Retina (tissue), 1 donor: ENCODE measurements at places on chromosomes 6 and 20.

DNA sequence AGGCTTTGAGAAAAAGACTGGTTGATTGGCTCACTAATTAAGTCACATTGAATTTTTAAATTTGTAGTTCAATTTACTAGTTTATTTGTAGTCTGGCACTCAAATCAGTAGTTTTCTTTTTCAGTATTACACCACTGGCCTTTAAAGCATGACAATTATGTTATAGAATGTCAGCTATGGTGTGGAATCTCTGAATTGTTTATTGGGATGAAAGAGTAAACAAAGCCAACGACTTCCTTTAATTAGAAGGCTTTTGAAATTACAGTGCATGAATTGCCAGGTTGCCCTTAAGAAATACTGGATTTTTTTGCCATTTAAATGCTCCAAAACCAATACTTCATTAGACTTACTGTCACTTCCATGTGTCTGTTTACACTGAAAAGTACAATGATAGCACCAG, 426.9 kb upstream of the RNF217 start:
- no peak for DNase-seq

DNA sequence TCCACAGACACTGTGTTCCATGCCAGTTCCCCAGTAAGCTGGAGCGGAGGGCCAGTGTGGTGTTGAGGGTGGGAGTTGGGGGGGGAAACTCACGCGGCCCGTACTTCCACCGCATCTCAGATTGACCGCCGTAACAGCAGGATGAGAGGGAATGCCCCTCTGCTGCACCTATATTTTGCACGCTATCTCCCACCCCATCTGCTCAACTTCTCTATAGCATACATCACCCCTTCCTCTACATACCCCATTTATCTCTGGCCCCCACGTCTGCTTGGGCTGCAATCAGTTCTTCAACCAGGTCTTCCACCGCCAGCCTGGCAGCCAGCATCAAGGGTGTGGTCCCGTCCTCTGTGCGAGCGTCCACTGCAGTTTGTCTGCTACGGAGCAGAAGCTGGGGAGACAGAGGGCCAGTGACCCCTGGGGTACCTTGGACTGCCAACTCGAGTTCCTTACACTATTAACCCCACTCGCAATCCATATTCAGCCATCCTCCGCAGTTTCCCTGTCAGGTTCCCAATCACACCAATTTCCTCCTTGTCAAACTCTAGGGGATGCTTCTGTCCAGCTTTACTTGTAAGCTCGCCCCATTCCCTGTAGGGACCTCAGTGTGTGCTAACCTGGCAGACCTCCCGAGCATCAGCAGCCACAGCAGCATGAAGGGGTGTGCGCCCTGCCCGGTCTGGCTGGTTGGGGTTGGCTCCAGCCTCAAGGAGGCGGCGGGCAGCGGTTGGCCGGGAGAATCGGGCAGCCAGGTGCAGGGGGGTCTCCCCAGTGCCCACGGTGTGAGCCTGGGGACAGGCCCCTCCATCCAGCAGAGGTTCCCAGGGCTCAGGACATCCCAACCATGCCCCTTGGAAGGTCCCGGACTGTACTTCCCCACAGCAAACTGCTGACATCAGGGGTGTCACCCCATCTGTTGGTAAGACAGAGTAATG, 4.5 kb upstream of the GPSM3 start:
- DNase-seq = peak; percentile 77

- no peak for DNase-seq
Measured at GRCh38 chr6:63567966-63568365, 4.3 kb upstream of the LOC128125822 start.

DNA sequence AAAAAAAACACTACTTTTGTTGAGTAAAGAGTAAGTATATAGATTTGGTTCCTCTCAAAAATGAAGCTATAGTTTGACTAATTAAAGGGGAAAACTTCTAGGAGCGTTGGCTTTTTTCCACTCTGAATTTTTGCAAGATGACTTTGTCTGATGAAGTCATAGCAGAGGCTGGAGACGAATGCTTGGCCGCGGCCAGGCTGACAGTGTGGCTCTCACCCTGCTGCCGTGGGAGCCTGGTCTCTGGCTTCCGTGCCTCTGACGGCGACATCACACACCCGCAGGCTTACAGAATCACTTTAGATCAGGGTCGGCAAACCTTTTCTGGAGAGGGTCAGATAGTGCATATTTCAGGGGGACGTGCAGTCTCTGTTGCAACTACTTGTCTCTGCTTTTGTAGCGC, 145.0 kb downstream of the PHACTR3 start:
- no peak for DNase-seq

GRCh38 chr6:89596484-89596883, 42.1 kb downstream of the LYRM2 start:
- no peak for DNase-seq

DNA sequence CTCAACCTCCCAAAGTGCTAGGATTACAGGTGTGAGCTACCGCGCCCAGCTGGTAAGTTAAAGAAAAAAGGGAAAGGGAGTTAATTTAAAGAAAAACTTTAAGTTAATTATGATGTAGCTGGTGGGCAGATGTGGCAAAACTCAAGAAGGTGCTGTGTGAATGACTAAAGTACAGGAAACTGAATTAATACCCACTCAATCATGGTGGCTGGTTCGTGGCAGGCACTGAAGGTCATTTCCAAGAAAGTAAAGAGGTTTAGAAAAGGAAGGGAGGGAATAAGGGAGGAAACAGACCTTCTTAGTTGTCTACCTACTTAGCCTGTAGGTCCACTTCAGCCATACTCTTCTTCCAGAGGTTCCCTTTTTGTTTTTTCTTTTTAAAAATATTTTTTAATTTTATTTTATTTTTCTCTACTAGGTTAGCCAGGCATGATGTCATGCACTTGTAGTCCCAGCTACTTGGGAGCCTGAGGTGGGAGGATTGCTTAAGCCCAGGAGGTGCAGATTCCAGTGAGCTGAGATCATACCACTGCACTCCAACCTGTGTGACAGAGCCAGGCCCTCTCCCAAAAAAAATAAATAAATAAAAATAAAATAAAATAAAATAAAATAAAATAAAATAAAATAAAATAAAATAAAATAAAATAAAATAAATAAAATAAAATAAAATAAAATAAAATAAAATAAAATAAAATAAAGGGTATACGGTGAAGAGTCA, 11.9 kb upstream of the TGM3 start:
- DNase-seq = no peak

GRCh38 chr6:24425091-24425490, 22.4 kb downstream of the MRS2 start:
- DNase-seq = no peak

GRCh38 chr6:79011940-79012339, 66.1 kb downstream of the PHIP start:
- DNase-seq = no peak

DNA sequence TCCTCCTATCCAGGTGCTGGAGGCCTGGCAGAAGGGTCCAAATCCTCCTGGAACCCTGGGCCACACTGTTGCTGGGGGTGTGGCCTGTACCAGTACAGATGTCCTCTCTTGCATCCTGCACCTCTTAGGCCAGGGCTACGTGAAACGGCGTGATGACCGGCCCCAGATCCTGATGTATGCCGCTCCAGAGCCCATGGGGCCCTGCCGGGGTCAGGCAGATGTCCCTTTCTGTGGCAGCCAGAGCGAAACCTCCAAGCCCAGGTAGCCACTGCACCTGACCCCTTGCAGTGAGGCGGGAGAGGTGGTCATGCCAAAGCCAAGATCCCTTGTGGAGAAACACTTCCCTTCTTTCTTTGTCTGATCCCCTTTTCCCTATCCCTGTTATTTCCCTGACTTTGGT, 14.2 kb downstream of the DNPH1 start:
- DNase-seq = no peak

GRCh38 chr6:83117802-83118201, 50.3 kb downstream of the DOP1A start:
- DNase-seq = no peak

DNA sequence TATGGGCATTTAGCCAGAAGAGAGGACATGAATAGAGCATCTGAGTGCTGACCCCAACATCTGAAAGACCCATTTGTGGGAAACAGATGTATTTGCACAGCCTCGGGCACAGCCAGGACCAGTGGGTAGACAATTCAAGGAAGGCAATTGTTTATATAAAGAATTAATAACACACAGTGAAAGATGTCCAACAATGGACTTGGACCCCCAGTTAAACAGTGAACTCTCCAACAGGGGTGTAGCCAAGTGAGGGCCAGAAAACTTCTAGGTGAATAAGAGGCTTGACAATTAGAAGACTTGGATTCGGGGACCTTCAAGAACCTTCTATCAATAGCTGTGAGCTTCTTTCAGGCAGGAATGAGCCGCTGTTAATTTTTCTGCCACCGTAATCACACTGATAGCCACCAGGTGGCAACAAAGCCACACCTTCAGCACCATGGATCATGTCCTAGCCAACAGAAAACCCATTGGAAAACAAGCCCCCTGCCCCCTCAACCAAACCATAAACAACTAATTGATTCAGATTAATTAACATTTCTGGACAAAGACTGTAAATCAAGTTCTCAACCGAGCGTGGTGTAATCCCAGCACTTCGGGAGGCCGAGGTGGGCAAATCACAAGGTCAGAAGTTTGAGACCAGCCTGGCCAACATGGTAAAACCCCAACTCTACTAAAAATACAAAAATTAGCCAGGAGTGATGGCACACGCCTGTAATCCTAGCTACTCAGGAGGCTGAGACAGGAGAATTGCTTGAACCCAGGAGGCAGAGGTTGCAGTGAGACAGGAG, 8.8 kb upstream of the SRSF6 start:
- peak; percentile 75 for DNase-seq

- no peak for DNase-seq
Measured at GRCh38 chr6:37882724-37883413, 63.3 kb downstream of the ZFAND3 start.

GRCh38 chr6:39173270-39173669, 56.0 kb downstream of the KCNK5 start:
- DNase-seq = no peak

DNA sequence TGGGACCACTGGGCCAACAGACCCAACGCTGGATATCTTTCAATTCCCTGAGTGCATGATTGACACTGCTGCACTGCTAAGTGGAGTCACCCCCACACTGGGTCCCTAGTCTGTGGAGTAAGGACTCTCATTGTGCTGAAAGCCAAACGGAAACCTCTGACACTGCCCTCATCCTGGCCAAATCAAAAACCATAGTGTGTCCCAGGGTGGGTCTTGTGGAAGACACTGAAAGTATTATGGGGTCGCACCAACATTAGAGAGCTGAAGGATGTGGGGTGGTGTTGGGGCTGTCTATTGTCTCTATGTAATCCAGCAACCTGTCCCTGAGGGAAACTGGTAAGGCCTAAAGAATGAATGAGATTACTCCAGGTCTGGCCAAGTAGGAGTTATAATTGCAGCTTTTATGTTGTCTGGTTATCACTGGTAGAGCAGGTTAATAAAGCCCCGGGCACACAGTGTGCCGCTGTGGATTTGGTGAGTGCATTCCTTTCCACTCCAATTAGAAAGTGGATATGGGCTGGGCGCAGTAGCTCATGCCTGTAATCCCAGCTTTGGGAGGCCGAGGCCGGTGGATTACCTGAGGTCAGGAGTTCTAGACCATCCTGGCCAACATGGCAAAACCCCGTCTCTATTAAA, 57.9 kb downstream of the HLA-A start:
- DNase-seq = no peak

DNA sequence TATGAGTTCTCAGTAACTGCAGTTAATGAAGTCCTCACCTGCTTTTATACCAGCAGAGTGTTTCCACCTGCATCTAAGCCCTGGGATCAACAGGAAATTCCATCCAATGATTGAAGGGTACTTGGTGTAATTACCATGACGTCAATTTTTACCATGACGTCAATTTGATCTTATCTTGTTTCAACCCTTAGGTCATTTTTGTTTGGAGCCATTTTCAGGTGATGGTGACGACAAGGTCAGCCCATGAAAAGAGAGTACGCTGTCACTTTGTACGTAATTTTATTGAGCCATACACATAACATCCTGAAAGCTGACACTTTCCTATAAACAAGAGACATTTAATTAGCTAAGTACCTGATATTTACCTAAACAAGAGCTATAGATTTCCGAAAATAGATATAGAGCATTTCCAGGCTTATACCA, at the start of gene CGA:
Gene CGA, minus strand, starts transcription at position 20 of the 423 bp plus-strand sequence. CDS start 6,906 bp downstream, outside the sequence.
- no peak for DNase-seq

DNA sequence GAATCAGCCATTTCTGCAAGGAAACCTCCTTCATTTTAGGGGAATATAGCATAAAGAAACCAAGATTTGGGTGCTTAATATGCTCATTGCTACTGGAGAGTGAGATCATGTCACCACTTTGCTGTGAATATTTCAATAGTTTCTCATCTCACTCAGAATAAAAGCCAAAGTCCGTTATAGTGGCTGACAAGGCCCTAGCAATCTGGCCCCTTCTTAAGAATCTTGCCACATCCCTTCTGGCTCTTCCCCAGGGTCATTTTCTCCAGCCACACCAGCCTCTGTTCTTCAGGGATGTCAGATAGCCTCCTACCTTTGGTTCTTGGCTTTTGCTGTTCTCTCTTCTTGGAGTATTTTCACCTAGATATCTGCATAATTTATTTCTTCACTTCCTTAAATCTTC, 24.8 kb upstream of the MLIP start:
- DNase-seq = no peak

GRCh38 chr6:64459411-64459944, 823.9 kb downstream of the PHF3 start:
- peak; percentile 56 for DNase-seq

- DNase-seq = no peak
Measured at GRCh38 chr6:33070909-33071308, 2.5 kb downstream of the HLA-DPA1 start.

DNA sequence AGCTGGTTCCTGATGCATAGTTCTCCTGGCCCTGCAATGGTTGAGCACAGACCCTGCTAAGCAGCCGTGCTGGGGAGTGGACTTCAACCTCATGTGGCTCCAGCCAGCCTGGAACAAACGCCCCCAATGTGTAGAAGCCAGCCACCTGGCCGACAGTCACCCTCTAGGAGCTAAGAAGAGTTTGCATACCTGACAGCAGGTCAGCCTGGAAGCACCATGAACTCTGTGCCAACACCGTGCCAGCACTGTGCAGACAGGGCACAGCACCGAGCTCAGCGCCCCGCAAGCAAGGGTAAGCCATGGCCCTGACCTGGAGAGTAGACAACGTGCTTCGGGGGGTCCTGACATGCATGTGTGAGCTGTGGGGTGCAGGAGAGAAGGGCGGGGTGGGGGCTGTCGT, 356.3 kb downstream of the ZFAND3 start:
- no peak for DNase-seq

DNA sequence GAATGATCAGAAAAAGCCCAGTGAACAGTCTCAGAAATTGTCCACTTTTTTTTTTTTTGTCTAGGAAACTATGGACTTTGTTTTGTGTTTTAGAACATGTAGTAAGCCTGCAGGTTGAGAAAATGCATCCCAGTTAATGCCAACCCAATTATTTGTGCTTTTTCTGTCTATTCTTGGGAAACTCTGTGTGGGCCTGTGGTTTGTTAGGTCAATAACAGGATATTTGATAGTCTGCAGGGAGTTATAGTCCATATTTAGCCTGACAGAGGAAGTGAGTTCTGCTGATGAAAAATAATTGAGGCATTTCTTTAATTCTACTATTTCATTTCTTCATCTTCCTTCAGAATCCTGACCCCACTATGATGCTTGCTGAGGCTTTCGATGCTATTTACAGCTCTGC, 154.0 kb upstream of the LAMP5 start:
- DNase-seq = no peak

- DNase-seq = no peak
Measured at GRCh38 chr6:38432479-38432878, 207.2 kb downstream of the BTBD9 start.
